Fibroblast of upper back skin (primary cell): ENCODE measurements at places on chromosomes 6 and 20.

DNA sequence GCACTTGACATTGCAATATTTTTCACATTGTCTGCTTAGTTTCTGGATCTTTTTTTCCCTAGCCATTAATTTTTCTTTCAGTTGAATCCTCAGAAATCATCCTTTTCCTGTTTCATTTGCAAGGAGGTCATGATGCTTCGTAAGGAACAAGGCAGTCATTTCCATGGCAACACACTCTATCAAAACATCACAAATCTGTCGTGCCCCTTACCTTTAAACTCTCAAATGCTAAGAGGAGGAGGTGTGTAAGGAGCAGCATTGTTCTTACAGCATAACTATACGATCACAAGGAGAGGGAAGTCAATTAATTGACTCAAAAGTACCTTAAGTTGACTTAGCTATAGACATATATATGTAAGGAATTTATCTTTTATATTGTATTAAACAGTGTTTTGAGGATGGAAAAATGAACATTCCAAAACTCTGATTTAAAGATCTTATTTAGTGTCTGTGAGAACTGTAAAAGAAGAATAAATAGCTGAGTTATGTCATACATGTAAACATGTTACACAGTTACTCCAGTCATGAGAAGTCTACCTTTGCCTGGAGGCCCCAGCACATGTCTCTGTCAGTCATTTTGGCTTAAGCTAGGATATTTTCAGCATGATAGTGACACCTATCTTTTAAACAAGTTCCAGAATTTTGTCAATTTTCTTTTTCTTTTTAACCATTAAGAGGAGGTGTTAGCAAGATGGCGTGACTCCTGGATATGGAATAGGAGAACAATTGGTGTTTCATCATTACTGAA is 41.6 kb downstream of the CDKAL1 start:
- no peak for DNase-seq

GRCh38 chr6:54697424-54697823 is 149.1 kb upstream of the FAM83B start:
- peak; percentile 48 for DNase-seq

- DNase-seq: no peak
These were observed 26.2 kb downstream of the E2F3 start for GRCh38 chr6:20427856-20428255.

DNA sequence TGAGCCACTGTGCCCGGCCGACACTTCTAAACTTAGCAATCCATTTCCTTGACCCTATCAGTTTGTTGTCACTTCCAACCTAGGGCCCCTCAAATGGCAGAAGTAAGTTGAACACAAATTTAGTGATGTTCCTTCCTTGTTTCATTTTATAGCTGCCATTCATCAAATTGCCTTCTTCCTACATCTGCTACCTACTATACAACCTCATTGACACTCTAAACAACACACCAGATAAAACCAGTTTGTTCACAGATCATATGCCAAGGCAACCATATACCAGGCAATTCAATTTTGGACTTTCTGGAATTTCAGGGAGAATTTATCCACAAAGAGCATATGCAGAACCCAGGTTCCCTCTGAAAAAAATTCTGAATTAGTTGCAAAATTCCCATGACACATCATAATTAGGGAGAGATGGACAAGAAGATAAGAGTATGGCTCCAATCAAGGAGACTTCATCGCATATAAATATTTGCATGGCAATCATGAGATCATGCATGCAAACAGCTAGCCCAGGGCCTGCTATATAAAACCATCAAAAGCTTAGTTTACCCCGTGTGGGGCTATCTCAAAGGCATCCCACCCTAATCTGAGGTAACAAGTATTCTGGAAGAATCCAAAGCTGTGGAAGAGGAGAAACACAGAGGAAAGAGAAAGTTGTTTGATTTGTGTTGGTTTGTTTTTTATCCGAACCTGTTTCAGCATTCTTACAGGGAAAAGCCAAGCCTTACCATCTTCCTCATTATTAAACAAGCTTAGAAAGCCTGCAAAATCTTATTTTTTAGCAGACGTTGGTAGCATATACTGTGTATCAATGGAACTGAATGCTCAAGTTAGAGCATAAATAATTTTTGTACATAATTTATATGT is 132.8 kb upstream of the TNFAIP3 start:
- DNase-seq: no peak

DNA sequence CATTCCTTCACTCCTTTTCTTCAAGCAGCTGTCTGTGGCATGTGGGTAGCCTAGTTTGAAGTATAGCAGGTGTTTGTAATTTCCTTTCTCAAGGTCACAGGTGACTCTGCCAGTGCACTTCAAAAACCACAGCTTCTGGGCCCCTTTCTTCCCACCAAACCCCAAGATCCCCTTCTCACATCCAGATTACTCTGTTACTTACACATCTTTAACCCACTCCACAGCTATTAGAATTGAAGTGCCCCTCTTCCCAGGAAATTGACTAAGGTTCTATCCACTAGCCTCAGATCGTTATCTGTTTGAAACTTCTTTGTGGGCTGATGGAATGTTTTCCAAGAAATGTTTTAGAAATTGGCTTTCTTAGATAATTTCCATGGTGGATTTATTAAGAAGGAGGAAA is 150.8 kb downstream of the AHI1 start:
- peak; percentile 76 for DNase-seq

- DNase-seq: no peak
These were observed 12.4 kb upstream of the GMEB2 start for GRCh38 chr20:63639093-63639975.

- no peak for DNase-seq
These were observed 699.7 kb upstream of the ID4 start for GRCh38 chr6:19137505-19137904.

GRCh38 chr20:42938441-42939205 is 251.1 kb downstream of the PTPRT start:
- DNase-seq: no peak

- DNase-seq: no peak
These were observed 8.1 kb upstream of the SERPINB9 start for GRCh38 chr6:2911171-2911570.

- no peak for DNase-seq
These were observed 9.2 kb downstream of the KCNG1 start for GRCh38 chr20:51013577-51014330.

DNA sequence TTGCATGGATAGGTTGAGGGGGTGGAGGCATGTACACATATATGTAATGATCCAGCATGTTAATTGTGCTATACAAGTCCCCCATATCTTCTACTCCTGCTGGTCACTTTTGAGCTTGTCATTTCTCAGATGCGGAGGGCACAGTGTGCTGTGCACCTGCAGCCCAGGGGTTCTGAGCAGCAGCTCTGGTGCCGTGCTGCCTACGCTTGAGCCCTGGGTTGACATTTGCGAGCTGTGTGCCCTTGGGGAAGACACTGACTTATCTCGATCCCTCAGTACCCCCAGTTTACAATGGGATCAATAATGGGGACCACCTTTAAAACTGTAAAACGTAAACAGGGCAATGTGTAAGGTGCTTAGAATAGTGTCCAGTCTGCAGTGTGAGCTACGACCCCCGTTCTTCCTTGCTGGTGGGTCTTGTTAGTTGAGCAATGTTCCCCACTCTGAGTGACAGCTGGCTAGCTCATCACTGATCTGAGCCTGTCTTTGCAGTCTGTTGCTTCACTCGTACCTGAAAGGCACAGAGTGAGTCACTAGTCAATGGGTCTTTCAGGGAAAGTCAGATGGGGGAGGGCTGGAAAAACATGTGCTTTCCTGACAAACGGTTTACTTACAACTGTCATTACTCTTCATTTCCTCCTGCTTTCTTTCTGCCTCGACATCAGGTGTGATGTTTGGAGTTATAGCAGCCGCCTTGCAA is 91.7 kb downstream of the SLC2A10 start:
- no peak for DNase-seq

GRCh38 chr20:51363378-51363777 is 179.1 kb downstream of the NFATC2 start:
- no peak for DNase-seq

GRCh38 chr20:1932971-1933370 is 37.8 kb downstream of the SIRPA start:
- no peak for DNase-seq

DNA sequence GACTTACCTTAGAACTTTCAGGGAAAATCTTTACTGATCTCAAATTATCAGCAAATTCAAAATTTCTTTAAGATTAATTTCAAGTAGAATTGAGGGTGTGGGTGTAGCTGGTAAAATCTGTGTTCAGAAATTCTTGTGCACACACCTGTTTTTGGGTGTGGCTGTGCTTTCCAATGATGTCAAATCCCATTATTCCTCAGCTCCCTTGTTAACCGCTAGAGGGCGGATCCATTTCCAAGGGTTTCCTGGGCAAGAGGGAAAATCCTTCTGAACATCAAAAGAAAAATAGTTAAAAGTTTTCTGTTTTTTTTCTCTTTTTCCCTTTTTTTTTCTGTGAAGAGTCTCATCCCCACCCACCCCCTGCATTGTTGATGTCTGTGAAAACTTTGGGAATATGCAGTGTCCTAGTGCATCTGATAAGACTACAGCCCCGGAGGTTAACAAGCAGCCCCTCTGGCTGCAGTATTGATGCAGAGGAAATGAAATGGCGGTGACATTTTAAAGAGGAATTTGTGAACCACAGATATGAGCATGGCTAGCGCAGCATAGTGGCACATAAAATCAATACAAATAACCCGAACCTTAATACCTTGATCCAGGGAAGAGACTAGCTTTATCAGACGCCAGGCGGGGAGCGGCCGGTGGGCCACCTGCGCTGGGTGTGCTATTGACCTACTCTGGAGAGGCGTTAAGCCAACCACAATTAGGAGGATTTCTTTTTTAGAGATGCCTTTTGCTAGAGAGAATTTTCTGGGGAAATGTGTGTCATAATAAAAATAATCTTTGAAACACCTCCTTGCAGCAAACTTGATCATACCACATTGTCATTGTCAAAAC is 130.9 kb downstream of the FOXA2 start:
- DNase-seq: peak; percentile 11

DNA sequence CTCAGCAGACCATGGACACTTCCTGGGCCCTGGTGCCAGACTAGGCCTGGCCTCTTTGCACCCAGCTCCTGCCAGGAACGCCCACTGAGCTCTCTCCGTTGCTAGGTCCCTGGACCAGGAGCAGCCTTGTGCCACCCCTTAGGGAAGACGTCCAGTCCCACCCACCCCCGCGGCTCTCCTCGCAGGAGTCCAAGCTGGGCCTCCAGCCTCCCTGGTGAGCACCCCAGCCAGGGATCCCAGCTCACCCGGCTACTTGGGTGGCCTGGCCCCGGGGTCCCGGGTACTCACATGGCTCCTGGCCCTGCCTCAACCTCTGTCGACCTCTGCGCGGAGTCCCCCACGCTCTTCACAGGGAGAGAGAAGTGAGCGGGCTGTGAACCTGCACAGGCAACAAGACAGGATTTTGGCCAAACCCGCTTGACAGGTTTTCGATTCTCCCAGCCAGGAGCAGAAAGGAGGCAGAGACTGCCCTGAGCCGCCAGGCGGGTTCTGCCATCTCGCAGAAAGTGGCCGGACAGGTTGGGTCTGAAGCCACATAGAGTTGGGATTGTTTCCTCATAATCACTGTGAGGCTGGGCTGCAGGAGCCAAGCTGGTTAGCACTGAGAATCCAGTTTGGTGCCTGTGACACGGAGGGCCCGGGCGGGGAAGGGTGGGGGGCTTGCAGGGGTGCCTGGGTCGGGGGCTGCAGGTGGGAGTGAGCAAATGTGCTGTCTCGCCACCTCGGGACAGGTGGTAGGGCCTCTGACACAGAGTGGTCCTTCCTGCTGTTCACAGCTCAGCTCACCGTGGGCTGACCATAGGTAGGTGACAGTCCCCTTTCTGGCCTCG is at the start of gene RBBP8NL:
TSS of gene RBBP8NL (minus strand) at position 368 of the 830 bp plus-strand sequence. CDS start 7,892 bp downstream, outside the sequence.
- no peak for DNase-seq

DNA sequence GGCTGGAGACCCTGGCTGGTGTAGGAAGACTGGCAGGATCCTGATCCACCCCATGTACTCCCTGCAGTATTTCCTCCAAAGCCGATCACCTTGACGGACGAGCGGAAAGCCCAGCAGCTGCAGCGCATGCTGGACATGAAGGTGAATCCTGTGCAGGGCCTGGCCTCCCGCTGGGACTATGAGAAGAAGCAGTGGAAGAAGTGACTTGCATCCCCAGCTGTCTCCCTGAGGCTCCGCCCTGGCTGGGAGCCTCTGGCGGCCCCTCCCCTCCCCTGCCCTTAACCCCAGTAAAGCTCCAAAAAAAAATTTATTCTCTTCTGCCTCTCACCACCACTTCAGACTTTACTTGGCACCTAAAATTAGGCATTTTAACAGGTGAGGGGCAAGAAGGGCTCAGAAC is 7.0 kb downstream of the COX4I2 start:
- DNase-seq: no peak

GRCh38 chr6:11730641-11731040 is 48.0 kb downstream of the ADTRP start:
- DNase-seq: no peak

- DNase-seq: peak; percentile 95
These were observed 107.7 kb downstream of the CD109 start for GRCh38 chr6:73803562-73804241.

GRCh38 chr20:40606237-40606636 is 82.8 kb downstream of the MAFB start:
- DNase-seq: no peak

DNA sequence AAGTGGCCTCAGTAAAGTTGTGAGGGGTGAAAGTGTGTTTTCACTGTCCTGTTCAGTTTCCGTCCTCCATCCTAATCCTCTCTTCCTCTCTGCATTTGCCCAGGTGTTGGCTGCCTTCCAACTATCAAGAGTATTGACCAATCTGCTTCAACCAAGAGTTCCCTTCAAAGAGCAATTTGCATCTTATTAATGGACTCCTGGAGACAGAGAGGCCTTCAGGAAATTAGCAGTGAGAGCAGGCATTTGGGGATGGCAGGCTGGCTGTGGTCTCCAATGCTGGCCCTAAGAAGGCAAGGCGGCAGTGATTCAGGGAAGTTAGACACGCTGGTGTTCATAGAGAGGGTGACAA is 77.2 kb downstream of the GPR6 start:
- no peak for DNase-seq

GRCh38 chr20:61146023-61146422 is 106.0 kb upstream of the CDH4 start:
- no peak for DNase-seq

DNA sequence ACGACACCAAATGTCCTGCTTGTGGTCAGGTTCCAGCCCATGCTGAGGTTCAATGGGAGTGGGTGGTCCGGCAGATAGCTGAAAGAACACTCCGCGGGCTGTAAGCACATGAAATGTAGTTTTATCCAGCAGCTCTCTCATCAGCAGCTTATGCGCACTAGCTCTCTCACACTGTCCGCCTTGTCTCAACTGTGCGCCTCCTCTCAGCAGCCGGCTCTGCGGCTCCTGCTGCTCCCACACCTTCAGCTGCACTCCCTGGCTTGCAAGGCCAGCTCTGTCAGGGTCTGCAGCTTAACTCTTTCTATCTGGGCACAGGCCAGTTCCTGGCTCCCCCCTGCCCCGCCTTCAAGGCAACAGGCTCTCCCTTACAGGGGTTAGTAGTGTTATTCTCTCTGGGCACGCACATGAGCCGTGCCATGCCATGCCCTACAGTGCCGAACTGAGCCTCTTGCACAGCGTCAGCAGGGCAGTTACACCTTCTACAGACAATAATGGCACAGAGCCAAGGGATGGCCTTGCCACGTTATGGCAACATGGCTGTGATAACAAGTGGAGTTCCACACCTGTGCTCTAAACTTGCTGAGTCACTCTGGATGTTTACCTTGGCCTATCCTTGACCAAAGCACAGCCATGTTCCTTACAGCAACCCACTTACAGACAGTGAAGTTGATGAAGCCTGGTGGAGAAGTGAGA is 84.0 kb upstream of the LRFN2 start:
- DNase-seq: no peak
